ENCODE measurements at places on chromosomes 3 and 15.

GRCh38 chr15:52112203-52112750 is 298 bp downstream of the BCL2L10 start:
- no peak for DNase-seq

DNA sequence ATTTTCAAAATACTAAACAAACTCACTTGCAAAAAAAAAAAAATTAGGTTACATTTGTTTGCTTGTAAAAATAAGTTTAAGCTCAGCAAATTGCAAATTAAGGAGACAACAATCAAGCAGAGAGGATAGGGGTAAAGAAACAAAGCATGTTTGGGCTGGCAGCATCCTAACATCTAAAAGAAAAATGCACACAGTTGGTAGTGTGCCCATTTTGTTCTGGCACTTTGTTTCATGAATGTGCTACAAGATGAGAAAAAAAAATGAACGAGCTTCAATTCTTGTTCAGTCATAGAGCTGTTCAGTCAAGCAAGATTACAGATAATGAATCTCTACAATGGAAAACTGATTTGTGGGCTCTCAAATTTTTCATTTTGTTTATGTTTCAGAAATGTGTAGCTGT is 17.7 kb upstream of the ZBBX start:
- DNase-seq = no peak

- no peak for DNase-seq
Observed at GRCh38 chr3:21654241-21654640, 96.8 kb downstream of the ZNF385D start.

GRCh38 chr3:33458446-33458845 is 18.2 kb upstream of the UBP1 start:
- no peak for DNase-seq

GRCh38 chr3:138349926-138350665 is 1.7 kb downstream of the MRAS start:
- DNase-seq = no peak

DNA sequence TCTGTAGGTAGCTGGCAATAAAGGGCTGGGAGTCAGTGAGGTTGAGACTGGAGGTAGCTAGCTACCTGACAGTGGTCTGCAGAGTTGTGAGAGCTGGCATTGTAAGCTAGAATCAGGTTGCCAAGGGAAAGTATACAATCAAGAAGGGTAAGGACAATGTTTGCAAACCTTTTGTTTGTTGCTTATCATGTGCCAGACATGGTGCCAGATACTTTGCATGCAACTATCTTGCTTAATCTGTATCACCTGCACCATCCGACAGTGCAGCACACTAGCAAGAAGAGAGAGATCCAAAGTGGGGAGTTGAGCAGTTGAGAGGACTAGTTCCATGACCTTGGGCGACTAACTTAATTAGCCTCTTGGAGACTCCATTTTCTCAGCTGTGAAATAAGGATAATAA is 236.4 kb downstream of the PDCD6IP start:
- no peak for DNase-seq

DNA sequence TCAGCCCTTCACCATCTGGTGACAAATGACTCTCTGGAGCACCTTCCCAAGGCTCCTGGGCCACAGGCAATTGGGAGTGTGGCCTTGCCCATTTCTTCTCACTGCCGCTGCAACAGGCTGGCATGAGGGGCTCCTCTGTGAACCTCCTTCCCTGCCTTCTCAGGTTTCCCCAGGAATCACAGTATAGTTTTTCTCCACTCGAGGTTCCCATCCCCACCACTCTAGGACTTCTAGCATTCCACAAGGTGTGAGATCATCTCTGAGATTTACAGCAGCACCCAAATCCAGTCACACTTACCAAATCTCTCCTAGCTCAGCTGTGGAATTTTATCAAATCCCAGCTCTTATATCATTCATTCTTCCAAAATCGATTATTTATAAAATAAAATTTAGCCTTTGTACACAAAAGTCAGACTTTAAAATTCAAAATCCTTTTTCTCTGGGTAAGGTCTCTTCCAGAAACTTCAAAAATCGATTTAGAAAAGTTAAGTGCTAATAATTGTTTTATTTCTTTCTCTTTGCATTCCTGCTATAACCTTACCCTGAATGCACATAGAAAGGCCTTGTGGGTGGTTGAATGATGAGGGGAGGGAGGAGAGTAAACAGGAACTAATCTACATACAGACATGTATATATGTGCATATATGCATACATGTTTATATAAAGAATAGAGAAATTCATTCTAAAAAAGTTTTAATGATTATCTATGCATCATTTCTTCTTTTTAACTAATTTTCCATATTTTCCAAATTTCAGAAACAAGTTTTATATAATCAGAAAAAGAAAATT is 18.9 kb upstream of the ATP13A4 start:
- DNase-seq = no peak

DNA sequence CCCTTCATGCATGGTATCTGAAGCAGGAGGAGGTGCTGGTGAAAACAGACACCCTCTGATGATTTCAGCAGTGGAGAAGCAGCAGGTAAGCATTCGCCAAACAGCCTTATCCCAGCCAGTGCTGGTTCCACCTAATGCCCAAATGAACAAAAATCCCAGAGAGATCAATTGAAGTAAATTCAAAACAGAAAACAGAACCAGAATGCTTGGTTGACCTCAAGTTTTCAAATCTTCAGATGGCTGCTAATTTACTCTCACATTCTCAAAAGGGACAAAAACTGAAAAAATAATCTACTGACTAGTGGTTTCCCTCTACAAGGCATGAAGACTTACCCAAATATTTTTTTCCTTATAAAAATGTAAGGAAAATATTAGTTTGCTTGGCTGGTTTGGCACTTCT is 87.0 kb upstream of the MYO5C start:
- DNase-seq = no peak
